ENCODE measurements at places on chromosomes 6 and 20.

- no peak for DNase-seq
These were observed 628 bp upstream of the CHRNA4 start for GRCh38 chr20:63361519-63362435.

GRCh38 chr6:106135911-106136571, 49.9 kb downstream of the PRDM1 start:
- no peak for DNase-seq

- DNase-seq = peak; percentile 14
These were observed 683.6 kb downstream of the KIF16B start for GRCh38 chr20:15889514-15890256.

DNA sequence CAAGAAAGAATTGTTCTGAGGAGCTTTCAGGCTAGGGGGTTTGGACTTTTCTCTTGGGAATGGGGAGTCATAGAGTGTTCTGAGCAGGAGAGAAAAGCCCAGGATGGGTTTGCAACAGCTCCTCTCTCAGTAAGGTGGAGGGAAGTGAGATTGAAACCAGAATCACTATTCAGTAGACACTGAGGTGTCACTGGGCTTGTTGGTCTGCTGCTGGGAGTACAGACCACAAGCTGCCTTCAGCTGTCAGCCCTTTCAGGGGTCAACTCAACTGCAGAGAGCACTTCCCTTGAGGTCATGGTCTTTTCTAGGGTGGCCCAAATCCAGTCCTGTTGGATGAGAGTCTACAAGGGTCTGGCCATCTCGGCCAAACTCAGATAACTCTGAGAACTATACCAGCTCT, 12.9 kb upstream of the FOXA2 start:
- no peak for DNase-seq

DNA sequence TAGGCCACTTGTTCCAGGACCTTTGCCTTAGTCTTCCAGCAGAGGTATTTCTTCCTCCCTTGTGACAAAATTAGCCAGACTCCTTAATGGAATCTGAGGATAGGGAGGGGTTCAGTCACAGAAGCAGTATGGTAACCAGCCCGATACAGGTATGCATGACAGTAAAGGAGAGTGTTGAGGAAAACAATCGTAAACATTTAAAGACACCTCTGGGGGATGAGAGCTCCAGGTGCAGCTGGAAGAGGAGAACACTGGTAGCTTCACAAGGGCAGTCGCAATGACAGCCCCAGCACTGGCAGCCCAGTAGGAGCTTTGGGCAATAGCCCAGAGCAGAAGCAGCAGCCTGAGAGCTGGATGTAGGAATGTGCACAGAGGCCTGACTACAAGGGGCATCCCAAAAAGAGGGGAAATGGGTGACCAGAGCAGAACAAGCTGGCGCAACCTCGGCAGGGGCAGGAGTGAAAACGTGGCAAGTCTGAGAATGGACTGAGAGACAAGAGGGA, 344.9 kb upstream of the JAG1 start:
- DNase-seq = no peak

DNA sequence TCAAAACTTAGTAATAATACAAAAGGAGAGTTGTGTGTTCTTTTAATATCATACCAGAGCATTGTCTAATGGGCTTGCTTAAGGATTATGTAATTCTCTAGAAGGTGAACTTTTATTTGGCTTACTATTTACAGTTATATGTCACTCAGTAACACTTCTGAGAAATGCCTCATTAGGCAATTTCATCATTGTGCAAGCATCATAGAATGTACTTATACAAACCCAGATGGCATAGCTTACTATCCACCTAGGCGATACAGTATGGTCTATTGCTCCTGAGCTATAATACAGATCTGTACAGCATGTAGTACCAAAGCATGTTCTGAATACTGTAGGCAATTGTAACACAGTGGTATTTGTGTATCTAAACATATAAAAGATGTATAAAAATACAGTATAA, 340.1 kb downstream of the PHF3 start:
- no peak for DNase-seq

- DNase-seq = no peak
These were observed 8.3 kb upstream of the CST5 start for GRCh38 chr20:23887856-23888255.

- no peak for DNase-seq
These were observed 76.1 kb downstream of the SULF2 start for GRCh38 chr20:47708953-47709833.

DNA sequence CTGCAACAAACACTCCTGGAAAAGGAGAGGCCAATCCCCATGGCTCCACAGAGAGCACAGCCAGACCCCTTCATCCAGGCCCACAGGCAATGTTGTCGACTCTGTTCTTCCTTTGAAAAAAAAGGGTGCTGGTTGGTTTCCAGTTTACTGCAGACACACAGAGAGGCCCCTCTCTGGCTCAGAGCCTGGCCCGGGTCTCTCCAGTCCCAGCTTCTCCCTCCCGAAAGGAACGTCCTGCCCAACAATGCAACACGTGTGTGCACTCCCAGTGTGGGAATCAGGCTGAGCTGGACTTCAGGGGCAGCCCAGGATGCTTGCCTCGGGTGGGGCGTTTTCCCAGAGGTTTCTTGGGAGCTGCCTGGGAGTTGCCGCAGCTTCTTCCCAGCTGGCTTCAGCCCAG, 4.5 kb upstream of the NKAIN4 start:
- DNase-seq = no peak

GRCh38 chr6:87658516-87658915, 43.5 kb downstream of the AKIRIN2 start:
- no peak for DNase-seq

DNA sequence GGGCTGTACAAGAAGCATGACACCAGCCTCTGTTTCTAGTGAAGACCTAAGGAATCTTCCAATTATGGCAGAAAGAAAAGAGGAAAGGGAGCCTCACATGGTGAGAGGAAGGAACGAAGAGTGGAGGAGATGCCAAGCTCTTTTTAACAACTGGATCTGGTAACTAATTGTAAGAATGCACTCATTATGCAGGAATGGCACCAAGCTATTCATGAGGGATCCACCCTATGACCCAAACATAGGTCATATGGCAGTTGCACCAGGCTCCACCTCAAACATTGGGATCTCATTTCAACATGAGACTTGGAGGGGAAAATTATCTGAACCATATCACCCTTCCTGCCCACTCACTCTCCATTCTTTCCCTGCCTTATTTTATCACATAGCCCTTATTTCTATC, 496.0 kb upstream of the SPTLC3 start:
- no peak for DNase-seq

GRCh38 chr6:111171577-111172400, 84.5 kb downstream of the SLC16A10 start:
- DNase-seq = no peak

GRCh38 chr20:36519012-36519719, 22.2 kb upstream of the MYL9 start:
- DNase-seq = no peak

DNA sequence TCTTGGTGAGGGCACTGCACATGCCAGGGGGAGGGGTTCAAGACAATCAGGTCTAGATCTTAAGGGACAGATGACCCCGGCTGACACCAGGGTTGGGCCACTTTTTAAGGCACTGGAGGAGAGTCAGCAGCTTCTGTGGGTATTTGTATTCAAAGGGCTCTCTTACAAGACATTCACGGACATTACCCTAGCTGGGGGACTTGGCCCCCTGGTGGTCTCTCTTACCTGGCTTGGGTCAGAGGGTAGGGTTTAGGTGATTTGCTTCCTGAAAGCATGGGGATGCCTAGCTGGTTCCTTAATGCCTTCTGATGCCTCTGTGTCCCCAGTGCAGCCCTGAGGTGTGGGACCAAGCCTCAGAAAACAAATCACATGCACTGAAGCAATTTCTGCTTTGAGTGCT, 354.7 kb downstream of the CDC5L start:
- DNase-seq = no peak

GRCh38 chr20:19701429-19701828, 56.6 kb upstream of the RIN2 start:
- no peak for DNase-seq

DNA sequence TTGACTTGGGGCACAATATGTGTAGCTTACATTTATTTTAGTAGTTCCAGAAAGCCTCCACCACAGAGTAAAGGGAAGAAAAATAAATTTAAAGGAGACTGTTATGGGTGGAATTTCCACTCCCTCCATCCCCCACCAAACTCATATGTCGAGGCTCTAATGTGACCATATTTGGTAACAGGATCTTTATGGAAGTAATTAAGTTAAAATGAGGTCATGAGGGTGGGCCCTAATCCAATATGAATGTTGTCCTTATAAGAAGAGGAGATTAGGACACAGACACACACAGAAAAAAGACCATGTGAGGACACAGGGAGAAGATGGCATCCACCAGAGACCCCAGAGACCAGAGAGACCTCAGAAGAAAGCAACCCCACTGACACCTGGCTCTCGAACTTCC, 189.7 kb downstream of the EDN1 start:
- no peak for DNase-seq

GRCh38 chr6:39948199-39948791, 14.0 kb upstream of the MOCS1 start:
- DNase-seq = no peak

DNA sequence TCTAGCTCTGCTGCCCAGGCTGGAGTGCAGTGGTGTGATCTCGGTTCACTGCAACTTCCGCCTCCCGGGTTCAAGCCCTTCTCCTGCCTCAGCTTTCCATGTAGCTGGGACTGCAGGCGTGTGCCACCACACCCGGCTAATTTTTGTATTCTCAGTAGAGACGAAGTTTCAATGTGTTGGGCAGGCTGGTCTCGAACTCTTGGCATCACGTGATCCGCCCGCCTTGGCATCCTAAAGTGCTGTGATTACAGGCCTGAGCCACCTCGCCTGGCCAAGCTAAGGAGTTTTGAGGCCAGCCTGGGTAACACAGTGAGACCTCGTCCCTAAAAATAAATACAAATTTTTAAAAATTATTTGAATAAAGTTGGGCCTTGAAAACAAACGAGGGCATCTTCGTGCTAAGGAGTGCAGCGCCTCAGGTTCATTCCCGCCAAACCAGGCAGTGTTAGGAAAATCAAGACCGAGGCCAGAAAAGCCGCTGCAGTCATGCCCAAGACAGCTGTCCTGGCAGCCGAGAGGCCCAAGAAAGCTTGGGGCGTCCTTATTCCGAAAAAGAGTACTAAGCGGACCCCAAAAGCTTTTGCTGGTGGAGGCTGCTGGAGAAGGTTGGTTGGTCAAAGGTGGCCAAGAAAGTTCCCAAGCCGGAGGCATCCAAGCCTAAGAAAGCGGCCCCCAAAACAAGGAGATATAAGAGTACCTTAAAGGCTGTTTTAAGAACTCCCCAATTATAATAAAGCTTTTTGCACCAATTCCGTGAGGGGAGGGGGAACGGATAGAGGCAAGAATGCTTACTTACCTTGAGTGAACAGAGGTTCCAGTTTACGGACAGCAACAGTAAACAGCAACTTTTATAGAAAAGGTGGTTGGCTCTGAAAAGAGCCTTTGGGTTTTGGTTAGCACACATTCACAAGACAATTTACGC, 109.0 kb downstream of the HFE start:
- no peak for DNase-seq

GRCh38 chr20:25253606-25254275, 5.9 kb downstream of the PYGB start:
- DNase-seq = no peak

DNA sequence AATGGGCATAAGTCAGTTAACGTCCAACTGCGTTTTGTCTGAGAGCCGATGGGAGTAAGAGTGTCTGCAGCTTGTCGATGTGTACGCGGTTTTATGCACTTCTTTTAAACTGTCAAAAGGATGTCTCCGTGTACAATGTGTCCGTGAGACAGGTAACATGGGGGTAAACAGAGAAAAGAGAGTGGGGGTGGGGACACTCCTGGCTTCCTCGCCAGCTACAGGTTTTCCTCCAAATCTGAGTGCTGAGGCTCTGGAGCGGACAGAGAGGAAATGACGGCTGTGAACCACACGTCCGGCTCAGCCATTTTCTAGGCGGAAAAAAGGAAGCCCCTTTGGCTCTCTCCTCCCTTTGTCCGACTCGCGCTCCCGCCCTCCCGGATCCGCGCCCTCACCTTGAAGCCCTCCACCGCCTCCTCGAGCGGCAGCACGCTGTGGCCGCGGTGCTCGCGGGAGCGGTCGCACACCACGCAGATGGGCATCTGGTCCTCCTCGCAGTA, 916 bp downstream of the TRIM27 start:
- peak; percentile 45 for DNase-seq

GRCh38 chr6:125554456-125554855, 195.0 kb upstream of the HEY2 start:
- no peak for DNase-seq

DNA sequence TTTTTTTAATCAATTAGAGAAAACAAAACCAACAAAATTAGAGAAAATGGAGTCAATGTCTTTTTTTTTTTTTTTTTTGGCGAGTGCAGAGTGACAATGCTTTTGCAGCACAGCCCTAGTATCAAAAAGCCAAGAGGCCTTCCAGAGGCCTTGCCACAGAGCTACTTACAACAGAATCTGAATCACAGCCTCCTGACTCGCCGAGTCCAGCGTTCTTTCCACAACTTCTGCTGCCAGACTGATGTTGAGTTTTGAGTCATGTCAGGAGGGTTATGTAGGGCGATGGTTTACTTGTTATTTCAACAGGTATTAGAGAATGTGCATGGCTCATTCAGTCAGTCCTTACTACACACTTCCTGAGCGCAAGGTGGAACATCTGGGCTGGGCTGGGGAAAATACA, 88.6 kb downstream of the FNDC1 start:
- no peak for DNase-seq

DNA sequence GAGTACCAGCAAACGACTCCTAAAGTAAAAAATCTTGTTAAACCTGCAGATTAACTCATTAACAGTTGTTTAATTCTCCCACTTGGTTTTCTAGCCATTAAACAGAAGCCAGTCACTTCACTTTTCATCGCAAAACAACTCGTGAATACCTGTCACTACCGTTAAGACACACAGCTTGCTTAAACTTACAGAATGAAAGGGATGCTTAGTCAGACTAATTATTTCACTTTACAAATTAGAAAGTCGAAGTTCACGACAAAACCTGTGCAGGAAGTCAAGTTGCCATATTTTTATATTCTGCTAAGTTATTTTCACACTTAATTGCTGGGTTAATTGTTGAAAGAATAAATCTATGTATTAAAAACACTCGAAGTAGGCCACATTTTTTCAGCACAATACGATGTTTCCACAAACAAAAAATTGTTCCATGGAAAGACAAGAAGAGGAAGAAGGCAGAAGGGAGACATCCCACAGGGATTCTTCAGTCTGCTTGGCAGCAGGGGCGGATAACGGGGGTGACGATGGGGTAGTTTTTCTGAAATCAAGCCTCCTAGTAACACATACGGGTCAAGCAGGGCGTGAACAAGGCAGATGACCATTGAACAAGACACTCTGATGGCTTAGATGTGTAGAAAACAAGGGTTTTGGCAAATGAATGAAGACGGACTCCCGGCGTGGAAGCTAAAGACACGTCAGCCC, 933 bp downstream of the SSR1 start:
- no peak for DNase-seq

DNA sequence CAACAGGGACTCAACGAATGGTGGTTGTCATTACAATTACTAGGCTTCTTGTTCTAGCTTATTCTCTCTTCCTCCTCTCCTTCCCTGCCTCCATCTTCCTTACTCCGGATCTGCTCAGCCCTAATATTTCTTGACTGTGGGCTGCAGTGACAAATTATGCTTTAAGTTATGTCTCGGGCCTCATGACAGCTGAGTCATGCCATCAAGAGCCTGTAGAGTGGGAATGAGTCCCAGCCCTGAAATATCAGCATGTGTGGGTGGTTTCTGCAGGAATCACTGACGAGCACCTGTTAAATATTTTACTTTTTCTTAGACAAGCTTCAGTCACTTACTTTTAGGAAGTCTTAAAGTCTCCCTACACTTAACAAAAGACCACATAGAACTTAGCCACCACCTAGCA, 83.1 kb upstream of the CBLN4 start:
- DNase-seq = no peak

Measured in iPS-NIHi11 (cell line).